Left renal pelvis (tissue), 4 donors: ENCODE measurements at places on chromosomes 16 and 17.
A peak's percentile ranks its signal among the peaks of the same experiment; 100 is the strongest.

GRCh38 chr17:61235827-61236197, 163.8 kb upstream of the TBX2 start:
- no peak for DNase-seq

DNA sequence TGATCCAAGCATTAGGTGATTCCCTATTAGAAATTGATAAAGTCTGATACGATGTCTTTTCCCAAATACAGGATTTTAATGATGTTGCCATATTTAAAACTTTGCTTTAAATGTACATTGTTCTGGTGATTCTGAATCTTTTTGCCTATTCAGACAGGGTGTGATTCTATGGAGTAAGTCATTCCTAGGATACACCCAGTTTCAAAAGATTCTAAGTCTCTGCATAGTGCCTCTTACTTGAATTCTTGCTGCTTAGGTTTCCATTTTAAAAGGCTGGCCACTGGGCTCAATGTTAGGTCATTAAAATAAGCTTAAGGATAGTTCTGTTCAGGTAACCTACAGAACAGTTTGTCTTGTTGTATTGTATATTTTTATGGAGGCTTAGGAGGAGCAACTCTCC, 22.0 kb upstream of the ARL2BP start:
- DNase-seq = no peak

- DNase-seq = no peak
Observed at GRCh38 chr17:28494445-28495188, 11.5 kb upstream of the FOXN1 start.

- no peak for DNase-seq
Observed at GRCh38 chr17:65366102-65366844, 195.2 kb downstream of the AXIN2 start.

DNA sequence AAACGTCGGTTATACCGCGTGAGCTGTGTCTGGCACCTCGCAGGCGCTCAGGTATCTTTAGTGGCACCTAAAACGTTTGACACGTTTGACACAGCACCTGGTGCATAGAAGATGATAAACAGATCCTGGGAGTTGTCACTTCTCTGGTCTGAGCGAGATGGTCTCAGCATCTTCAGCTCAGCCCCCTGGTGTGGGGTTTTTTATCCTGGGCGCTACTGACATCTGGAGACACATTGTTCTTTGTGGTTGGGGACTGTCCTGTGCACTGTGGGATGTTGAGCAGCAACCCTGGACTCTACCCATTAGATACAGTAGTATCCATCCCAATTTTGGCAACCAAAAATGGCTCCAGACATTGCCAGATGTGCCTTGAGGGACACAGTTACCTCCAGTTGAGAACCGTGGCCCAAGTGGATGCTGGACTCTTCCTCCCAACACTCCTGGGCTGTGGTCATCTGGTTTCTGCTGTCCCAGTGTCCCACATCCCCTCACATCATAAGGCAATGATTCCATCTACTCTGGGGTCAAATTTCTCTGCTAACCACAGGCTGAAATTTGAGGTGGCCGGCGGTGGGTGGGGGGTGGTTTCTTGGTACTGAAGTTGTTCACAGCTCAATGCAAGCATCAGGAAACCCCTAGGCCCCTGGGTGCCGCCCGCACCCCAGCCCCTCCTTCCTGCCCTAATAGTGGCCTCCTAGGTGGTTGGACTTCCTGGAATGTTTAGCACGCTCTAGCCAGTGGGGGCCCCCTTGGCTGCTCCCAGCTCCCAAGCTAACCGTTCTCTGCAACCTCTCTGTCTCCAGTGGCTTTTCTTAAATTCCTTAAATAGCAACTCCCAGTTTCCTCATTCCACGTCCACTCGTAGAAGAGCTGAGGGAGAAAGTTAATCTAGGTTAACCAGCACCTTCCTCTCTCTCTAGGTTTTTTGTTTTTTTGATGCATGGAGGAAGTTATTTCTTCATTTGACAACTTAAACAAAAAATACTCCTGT, 124.8 kb downstream of the ABCC1 start:
- no peak for DNase-seq

GRCh38 chr17:74776044-74776962, at the start of gene NAT9:
TSS of gene NAT9 (minus strand) at chr17:74776345. CDS start at chr17:74775698, 647 bp downstream.
- DNase-seq = peak; percentile 90

DNA sequence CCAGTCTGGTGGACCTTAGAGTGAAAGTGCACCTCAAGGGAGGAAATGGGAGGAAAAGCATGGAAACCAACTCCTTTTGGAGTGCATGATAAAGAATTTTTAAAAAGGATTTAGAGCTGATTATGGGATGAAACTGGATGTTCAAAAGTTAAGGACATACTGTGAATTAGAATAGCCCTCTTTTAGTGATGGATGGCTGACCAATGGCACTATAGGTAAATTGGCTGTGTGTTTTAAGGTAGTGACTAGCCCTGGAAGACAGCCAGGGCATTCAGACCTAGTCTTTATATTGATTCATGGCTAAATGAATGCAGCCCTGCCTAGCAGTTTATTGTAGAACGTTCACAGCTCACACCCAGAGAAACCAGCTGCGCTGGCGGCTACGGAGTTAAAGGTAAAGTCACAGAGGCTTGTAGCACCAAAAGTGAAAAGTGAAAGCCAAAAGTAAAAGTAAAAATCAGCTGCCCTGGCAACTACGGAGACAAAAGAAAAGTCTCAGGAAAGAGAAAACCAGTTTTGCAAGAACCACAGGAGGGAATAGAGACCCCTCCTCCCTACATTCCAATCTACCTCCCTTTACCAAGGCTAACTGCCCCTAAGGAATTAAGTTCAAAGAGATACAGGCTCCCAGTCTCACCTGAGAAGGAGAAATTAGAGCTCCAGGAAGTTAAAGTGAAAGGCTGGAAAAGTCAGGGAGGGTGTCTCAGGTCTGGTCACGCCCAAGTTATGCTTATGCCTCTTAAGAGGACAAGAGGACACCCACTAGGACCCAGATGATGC, 21.8 kb downstream of the ACSM1 start:
- peak; percentile 58 for DNase-seq

GRCh38 chr17:9336817-9337216, 238.8 kb downstream of the STX8 start:
- DNase-seq = no peak

DNA sequence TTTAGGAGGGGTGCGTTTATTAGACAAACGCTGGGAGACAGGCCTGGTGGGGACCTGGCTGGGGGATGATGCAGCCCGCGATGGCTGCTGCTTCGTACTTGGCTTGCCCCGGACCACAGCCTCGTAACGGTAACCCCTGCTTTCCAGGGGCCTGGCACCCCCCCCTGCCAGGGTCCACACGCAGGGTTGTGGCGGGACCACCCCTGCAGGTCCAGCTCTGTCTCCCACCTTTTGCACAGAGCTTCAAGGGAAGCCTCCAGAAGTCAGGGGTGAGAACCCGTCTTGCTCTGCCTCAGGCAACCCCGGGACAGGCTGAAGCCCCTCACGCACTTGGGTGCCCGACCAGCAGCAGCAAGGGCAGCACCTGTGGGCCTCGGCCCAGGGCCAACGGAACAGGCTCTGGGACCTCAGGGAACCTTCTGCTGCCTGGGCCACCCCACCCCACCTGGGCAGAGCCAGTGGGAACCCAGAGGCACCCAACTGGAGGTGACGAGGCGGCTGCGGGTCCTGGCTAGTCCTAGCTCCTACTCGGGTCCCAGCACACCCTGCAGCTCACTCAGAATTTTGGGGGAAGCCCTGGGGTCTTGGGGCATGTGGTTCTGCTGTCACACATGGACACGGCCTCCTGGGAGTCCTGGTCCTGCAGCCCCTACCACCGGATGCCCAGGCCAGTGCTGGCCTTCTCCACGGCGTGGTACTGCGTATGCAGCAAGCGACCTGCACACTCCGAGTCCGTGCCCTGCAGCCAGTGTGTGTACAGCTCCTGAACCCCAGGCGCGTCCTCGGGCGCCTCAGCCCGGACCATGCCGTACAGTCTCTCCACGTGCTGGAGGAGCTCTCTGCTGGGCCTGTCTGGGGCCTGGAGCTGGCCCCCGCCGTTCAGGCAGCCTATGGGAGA, 3.1 kb downstream of the HAGHL start:
- no peak for DNase-seq

- no peak for DNase-seq
Observed at GRCh38 chr16:17887963-17888362, 417.2 kb upstream of the XYLT1 start.

DNA sequence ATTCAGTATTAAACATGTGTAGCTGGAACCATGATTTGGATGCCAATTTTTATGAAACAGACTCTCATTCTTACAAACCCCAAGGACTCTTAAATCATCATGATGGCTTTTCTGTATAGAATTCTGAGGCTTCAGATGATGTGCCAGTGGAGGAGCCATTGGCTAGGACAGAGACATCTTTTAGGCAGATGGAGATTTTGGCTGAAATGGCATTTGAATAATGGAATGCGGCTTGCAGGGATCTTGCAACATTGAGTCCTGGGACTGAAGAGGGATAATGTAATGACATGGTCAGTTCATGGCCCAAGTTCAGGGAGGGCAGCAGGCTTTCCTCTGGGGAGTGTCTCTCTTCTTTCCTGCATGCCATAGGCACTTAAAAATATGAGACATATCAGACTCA, 172.4 kb downstream of the ABCA8 start:
- DNase-seq = no peak

GRCh38 chr17:40791787-40792436, 7.8 kb downstream of the KRT28 start:
- peak; percentile 24 for DNase-seq

GRCh38 chr16:49527611-49528010, 154.0 kb downstream of the C16orf78 start:
- DNase-seq = no peak

GRCh38 chr16:4393240-4393600, 21.6 kb downstream of the VASN start:
- DNase-seq = no peak

DNA sequence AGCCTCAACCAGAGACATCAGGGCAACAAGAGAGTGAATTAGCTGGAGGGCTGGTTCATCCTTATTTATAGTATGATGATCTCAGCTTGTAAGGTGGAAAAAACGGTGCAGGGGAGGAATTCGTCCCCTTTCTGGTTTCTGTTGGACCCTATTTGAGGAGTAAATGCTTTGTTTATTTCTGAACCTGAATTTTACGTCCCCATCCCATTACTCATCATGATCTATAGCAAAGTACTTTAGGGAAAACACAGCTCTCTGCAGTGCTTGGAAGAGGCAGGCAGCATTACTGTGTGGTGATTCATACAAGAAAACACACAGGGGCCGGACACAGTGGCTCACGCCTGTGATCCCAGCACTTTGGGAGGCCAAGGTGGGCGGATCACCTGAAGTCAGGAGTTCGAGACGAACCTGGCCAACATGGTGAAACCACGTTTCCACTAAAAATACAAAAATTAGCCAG, 8.0 kb upstream of the VAT1L start:
- DNase-seq = no peak

GRCh38 chr17:51402899-51403298, 142.6 kb downstream of the UTP18 start:
- no peak for DNase-seq
